ENCODE measurements at places on chromosomes 16 and 17. TPM values are rescaled to one million over a fixed set of nuclear protein-coding genes. Genes with fewer than 3 reads are reported as not detected.

DNA sequence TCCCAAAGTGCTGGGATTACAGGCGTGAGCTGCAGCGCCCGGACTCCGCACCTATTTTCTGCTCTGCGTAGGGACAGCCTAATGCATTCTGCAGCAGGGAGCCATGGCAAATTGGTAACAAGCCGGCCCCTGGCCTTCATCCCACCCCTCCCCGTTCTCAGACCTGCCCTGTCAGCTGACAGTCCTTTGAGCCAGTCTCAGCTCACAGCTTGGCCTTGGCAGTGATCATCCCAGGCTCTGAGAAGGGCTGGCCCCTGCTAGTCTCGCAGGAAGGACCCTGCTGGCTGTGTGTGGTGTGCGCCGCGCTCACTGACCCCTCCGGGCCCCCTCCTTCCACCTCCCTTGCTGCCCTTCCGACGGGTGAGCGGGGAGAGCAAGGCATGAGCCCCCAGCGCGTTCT lies 10.3 kb upstream of the NPTX1 start:
- DNase-seq, result peak; percentile 39

GRCh38 chr16:23950291-23950894 lies 114.6 kb downstream of the PRKCB start:
- peak; percentile 3 for DNase-seq

DNA sequence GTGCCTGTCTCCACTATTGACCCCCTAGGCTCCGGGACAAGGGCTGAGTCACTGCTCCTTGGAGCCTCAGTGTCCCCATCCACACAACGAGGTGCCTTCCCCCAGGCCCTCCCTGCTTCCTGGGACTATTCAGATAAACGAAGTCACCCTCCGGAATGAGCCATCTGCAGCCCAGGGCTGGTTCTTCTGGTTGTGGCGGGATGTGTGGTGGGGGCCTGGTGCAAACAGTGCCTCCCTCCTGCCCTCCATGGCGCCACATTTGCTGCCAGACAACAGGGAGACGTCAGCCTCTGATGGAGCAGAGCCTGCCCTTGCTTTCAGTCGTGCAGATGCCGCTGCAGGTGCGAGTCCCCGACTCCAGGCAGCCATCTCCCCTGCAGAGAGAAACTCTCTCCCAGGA lies 5.1 kb upstream of the KRT16 start:
- no peak for DNase-seq

DNA sequence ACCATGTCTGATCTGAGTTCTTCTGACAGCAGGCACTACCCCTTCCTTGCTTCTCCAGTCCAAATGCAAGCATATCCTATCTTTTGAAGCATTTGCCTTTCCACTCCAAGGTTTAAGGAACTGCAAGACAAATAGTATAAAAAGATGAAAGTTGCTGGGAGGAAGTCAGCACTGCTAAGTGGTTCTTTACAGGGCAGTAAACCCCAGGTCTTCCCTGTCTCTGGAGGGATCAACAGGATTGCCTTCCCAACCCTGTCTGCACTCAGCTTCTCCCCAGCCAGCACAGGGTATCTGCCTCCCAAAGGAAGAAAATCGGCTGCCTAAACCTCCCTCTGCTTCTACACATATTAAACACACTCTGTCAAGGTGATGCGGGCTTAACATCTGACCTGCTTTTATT lies 46.8 kb downstream of the SOX9 start:
- no peak for DNase-seq

DNA sequence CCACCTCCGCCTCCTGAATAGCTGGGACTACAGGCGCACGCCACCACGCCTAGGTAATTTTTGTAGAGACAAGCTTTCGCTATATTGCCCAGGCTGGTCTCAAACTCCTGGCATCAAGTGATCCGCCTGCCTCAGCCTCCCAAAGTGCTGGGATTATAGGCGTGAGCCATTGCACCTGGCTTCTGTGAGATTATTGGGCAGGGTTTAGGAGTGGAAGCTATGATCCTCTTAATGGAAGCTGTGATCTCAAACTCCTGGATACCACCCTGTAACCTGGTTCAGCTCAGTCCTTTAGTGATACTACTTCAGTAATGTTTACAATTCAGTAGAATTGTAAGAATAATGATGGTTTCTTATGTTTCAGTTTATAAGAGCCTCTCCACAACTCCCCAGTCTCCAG lies 14.1 kb downstream of the NFE2L1 start:
- DNase-seq, result no peak

- DNase-seq, result peak; percentile 81
These were observed at the start of gene MLKL for GRCh38 chr16:74700438-74701225. MLKL (minus strand) TSS chr16:74700862; CDS start chr16:74695757, 5,105 bp downstream.

GRCh38 chr17:38443356-38444031 lies 15.2 kb downstream of the ARHGAP23 start:
- DNase-seq, result peak; percentile 53

DNA sequence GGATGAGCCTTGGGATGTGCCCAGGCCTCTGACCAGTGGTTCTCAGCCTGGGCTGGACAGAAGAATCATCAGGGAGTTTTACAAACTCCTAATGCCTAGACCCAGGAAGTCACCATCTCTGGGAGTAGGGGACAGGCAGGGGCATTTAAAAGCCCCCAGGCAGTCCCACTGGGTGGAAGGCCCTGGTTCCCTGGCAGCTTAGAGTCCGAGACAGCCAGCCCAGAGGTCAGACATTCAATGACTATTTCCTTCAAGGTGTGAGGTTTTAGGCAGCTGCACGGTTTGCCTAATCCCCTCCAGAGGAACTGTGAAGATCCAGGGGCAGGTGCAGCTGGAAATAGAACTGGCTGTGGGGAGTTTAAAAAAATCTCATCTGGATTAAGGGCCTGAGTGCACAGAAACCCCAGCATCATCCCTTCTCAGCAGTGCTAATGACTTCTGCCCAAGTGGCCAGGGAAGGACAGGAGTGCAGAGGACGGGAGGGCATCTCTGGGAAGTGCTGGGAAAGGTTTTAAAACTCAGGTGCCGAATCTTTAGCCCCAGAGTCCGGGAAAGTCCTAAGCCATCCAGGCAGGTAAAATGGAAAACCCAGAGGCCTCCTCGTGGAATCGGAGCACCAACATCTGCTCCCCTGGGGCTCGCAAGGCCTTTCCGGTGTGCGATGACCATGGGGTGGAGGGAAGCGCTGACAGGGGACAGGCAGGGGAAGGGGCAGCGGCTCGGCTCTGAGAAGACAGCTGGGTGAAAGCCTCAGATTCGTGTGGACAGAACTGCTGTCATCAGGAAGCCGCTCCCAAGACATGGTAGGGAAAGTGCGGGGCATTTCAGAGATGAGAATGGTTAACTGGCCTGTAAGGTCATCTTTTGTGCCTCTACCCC lies 1.5 kb upstream of the LGALS3BP start:
- peak; percentile 31 for DNase-seq

GRCh38 chr17:21375757-21376080 lies 438 bp upstream of the KCNJ12 start:
- DNase-seq, result no peak

DNA sequence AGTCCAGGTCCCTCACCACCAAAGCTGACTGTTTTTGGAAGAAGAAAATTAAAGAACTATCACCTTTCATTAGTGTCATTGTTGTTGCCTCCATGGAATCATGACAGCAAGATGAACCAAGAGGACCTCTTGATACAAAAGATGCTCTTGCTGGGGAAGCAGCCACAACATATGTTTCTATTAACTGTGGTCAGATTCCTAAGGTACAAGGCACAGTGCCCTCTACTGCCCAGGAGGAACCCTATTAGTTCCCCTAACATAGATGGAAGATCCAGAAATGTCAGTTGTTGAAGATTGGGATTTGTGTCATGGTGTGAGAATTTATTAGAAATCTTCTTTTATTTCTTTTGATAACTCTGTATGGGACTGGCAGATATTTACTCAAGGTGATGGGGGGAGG lies 188.2 kb upstream of the ANKFN1 start:
- no peak for DNase-seq

- no peak for DNase-seq
These were observed 38.3 kb upstream of the SMPD3 start for GRCh38 chr16:68486502-68487202.

DNA sequence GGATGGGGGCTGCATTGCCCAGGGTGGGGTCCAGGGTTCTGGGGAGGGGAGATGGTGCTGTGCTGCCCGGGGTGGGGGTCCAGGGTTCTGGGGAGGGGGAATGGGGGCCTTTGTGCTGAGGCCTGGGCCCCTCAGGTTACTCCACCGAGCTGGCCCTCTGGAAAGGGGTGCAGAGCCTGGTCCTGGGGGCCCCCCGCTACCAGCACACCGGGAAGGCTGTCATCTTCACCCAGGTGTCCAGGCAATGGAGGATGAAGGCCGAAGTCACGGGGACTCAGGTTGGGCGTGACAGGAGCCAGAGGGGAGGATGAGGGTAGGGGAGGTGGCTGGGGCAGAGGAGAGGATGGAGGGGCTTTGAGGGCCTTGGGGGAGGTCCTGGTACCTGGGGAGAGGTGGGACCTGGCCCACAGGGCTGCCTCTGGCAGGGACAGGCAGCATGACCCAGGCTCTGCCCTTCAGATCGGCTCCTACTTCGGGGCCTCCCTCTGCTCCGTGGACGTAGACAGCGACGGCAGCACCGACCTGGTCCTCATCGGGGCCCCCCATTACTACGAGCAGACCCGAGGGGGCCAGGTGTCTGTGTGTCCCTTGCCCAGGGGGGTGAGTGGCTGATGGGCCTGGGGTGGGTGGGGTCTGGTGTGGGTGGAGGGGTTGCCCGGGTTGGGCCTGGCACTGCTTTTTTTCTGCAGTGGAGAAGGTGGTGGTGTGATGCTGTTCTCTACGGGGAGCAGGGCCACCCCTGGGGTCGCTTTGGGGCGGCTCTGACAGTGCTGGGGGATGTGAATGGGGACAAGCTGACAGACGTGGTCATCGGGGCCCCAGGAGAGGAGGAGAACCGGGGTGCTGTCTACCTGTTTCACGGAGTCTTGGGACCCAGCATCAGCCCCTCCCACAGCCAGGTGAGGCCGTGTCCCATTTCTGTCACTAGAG lies 7.8 kb downstream of the ITGAX start:
- DNase-seq, result no peak

- DNase-seq, result peak; percentile 72
These were observed 1.5 kb downstream of the CFAP20 start for GRCh38 chr16:58127634-58128033.

Gene VAT1L
- under 0.01 TPM for total RNA-seq

Gene STAC2
- under 0.01 TPM for total RNA-seq

Gene NOTUM
- total RNA-seq, result 0.72 TPM

Gene KRTAP4-3
- total RNA-seq, result not detected

Gene ODAD4
- total RNA-seq, result 1.5 TPM

Measured in osteoblast (primary cell).